ENCODE measurements at places on chromosomes 11 and 22.

- no peak for DNase-seq
Measured at GRCh38 chr11:119342362-119343130, 1.9 kb upstream of the C1QTNF5 start.

DNA sequence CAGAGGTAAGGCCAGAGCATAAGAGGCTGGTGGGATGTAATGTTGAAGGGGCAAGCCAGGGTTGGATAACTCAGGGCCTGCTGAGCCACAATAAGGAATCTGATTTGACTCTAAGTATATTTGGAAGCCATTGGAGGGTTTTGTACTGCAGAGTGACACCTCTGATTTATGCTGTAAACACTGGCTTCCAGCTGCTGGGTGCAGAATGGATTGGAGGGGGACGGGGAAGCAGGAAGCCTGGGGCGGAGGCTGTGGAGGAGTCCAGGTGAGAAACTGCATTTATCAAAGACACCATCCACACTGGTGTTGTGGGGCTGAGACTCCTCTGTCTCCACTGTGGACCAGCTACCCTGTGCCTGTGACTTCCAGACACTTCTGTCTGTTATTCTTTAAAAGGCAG, 26.8 kb downstream of the MIAT start:
- DNase-seq: no peak

GRCh38 chr11:26187639-26188038, 144.3 kb upstream of the ANO3 start:
- DNase-seq: no peak

- peak; percentile 3 for DNase-seq
Measured at GRCh38 chr11:84993386-84993785, 633.8 kb downstream of the DLG2 start.

GRCh38 chr11:23765682-23766252, 731.1 kb upstream of the LUZP2 start:
- DNase-seq: no peak

DNA sequence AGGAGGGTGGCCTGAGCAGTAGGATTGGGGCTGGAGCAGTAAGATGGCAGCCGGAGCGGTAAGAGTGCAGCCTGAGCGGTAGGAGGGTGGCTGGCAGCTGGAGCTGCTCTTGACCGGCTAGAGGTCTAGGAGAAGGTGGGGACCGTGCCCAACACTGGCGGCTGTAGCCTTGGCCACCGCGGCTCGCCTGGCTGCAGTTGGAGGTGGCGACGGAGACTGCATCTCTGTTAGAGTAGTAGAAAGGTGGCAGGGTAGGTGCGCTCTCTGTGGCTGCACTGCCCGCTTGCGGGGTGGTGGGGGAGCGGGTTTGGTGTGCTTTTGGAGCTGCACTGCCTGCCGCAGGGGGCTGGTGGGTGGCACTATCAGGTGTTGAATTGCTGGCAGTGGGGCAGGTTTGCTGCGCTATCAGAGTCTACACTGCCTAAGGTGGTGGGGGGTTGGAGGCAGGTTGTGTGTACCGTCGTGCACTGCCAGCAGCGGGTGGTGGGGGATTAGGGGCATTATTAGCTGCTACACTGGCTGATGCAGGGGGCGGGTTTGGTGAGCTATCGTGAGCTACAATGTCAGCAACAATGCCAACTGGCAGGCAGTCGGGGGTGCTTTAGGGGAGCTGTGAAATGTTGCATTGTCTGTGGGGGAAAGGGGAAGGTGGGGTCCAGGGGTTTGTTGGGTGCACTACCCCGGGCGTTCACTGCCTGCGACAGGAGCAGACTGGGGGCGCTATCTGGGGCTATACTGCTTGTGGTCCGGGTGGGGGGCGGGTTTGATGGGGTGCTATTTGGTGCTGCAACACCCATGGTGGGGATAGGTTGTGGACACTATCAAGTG, 4461.3 kb upstream of the OR11H1 start:
- no peak for DNase-seq

- peak; percentile 74 for DNase-seq
Measured at GRCh38 chr11:57597916-57598830, 688 bp downstream of the SERPING1 start.

DNA sequence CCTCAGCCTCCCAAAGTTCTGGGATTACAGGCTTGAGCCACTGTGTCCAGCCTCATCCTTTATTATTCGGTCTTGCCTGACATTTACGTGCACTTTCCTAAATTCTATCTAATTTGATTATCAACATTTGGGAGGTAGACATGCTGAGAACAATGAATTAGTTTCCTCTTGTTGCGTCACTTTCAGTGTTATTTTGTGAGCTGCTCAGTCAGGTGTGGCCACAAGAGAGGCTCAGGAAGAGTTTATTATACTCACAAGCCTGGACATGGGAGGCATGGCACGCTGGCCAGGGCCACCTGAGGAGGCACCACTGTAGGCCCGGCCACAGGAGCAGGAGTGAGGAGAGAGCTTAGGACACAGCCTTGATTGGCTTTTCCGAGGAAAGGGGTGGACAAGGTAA, 59.7 kb upstream of the RBFOX2 start:
- no peak for DNase-seq

GRCh38 chr11:121226415-121227263, 65.9 kb upstream of the SC5D start:
- DNase-seq: no peak

DNA sequence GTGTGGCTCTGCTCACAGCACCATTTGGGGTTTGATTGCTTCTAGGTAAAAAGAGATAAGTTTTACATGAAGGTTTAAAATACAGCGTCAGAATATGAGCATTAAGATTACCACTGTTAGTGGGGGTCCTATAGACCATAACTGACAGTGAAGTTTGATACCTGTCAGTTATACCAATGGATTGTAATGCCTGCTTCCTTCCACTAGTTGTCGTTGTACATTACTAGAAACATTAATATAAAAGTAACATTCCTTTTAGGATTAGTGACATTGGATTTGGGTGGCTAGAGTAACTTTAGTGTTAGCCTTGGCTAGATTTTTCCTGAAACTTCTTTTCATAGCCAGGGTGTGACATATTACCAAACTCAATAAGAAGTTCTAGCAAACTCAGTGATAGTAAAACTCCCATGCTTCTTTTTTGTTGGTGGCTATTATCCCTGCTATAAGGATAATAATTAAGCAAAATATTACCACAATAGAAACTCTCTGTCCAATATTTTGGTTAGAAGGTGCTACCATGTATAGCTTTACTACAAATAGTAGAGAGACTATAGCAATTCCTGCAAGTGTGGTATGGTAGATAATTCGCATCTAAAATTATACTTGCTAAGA, 57.1 kb downstream of the FAM181B start:
- DNase-seq: no peak
